ENCODE measurements at places on chromosomes 1 and 21. TPM values are rescaled to one million over a fixed set of nuclear protein-coding genes. Genes with fewer than 3 reads are reported as not detected.

The PSMD4 gene
- total RNA-seq: 256 TPM

The NT5C1A gene
- total RNA-seq: not detected

DNA sequence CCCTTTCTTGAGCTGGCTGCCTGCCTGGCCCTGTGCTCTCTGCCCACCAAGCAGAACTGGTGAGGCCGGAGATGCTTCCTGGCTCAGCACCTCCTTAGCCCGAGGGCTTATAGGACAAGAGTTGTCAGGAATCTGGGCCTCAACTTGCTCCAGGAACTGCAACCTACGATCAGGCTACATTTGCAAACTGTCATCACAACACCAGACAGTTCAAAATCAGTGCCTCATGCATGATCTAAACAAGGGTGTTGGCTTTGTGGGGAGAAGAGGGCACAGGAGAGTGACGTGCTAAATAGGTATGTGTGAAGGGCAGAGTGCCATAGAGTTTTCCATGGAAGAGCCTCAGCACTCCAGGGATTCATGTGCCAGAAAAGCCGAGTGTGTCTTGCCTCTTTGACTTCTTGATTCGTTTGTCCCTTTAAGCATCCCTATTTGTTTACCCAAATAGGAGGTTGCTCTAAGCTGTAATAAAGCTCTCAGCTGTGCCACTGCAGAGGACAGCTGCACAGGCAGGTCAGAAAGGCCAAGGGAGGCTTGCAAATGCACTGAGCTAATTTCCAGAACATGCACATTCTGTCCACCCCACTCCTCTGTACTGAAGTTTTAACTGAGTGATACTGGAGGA, 30.2 kb upstream of the NEK2 start:
- H3K4me3 ChIP-seq: no peak overlapping the region
- DNase-seq: no peak
- no peaks in the 10 kb centered on the region for H3K4me1 ChIP-seq
- no peak overlapping the region for H3K27ac ChIP-seq

The DNMT3L gene
- not detected for total RNA-seq

The OLIG2 gene
- not detected for total RNA-seq

DNA sequence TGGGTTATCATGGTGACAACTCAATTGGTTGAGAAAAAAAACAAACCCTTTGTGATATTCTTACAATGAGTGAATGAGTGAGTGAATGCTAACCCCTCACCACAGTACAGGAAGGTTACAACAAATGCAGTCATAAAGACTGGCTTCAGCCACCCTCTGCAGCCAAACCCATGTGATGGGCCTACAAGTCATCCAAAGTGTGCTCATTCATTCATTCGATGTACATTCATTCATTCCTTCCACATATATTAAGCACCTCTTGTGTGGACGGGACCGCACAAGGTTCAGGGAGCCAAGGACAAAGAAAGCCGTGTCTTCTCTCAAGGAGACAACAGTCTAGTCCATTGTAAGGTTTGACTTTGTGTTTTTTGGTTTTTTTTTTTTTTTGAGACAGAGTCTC, 49.4 kb downstream of the WDR4 start:
- DNase-seq: no peak
- peaks cover 7% of the 10 kb centered on the region for H3K27me3 ChIP-seq
- H3K27ac ChIP-seq: no peak overlapping the region

GRCh38 chr1:205630241-205630640, 1.6 kb downstream of the ELK4 start:
- H3K27me3 ChIP-seq: no peaks in the 10 kb centered on the region
- H3K36me3 ChIP-seq: no peaks in the 10 kb centered on the region
- H3K4me3 ChIP-seq: peak overlapping the region; percentile 80
- H3K27ac ChIP-seq: peak overlapping the region; percentile 84

GRCh38 chr1:208132287-208132882, 111.8 kb downstream of the PLXNA2 start:
- H3K4me3 ChIP-seq: no peak overlapping the region
- H3K36me3 ChIP-seq: no peaks in the 10 kb centered on the region
- H3K4me1 ChIP-seq: no peaks in the 10 kb centered on the region
- DNase-seq: peak; percentile 62

DNA sequence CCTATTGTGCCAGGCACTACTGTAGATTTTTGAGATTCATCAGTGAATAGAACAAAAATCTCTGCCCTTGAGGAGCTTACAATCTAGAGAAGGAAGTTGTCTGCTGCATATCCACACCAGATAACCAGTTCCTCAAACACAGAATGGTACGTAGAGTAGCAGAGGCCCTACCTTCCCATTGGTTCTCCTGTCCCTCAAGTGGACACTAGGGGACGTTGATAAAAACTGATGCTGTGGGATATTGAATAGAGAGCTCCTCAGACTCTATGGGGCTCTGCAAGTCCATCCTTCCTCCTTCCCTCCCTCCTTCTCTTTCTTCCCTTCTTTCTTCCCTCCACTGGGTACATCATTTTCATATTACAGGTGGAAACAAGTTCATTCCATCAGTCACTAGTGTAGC, 371.3 kb downstream of the PBX1 start:
- no peak for DNase-seq
- H3K4me3 ChIP-seq: no peak overlapping the region
- H3K27ac ChIP-seq: no peak overlapping the region
- H3K36me3 ChIP-seq: no peaks in the 10 kb centered on the region

GRCh38 chr1:224587051-224587450, 29.1 kb upstream of the CNIH3 start:
- H3K4me3 ChIP-seq: no peak overlapping the region
- H3K27me3 ChIP-seq: no peaks in the 10 kb centered on the region
- no peaks in the 10 kb centered on the region for H3K4me1 ChIP-seq
- no peaks in the 10 kb centered on the region for H3K36me3 ChIP-seq

- no peak for DNase-seq
- no peak overlapping the region for H3K4me3 ChIP-seq
- no peaks in the 10 kb centered on the region for H3K4me1 ChIP-seq
- H3K36me3 ChIP-seq: peaks cover 18% of the 10 kb centered on the region
- no peak overlapping the region for H3K27ac ChIP-seq
These were observed 44.8 kb downstream of the NRDC start for GRCh38 chr1:51833700-51834099.

The LEFTY2 gene
- total RNA-seq: not detected

The TMPRSS3 gene
- total RNA-seq: 19.6 TPM

DNA sequence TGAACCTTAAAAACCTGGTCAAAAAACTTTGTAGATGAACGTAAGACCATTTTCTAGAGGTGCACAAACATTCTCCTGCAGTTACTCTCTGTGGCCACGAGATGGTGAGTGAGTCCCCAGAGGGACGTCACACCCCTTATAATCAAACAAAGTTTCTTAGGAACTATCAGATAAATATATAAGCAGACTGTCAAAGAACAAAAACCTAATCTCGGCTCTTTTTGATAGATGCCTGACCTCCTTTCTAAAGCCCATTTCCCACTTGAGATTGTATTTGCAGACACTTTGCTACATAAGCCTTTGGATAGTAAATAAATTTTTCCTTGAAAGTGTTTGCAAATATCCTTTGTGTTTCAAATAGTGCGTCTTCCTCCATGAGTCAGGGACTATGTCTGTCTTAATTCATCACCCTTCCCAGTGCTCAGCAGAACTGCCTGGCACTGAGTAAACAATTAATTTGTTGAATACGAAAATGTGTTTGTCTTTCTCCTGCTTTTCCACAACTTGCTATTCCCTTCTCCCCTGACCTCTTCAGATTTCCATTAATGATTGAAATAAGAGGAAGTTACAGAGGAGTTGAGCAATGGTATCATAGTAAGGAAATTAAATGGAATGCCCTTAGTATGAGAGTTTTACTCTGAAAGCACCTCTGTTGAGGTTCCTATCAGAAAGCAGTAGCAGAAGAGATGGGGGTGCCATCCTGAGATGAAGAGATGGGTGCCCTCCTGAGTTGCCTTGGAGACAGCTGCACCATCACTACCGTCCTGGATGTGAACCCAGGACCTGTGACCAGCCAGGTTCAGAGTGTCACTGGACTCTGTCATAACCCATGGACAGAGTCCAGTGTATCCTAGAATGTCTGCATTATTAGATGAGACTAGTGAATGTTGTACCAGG, 57.8 kb upstream of the RAVER2 start:
- DNase-seq: no peak
- no peak overlapping the region for H3K27ac ChIP-seq
- H3K27me3 ChIP-seq: no peaks in the 10 kb centered on the region
